ENCODE measurements at places on chromosomes 6 and 20.

GRCh38 chr6:73942592-73943186 lies 246.7 kb downstream of the CD109 start:
- DNase-seq = no peak

DNA sequence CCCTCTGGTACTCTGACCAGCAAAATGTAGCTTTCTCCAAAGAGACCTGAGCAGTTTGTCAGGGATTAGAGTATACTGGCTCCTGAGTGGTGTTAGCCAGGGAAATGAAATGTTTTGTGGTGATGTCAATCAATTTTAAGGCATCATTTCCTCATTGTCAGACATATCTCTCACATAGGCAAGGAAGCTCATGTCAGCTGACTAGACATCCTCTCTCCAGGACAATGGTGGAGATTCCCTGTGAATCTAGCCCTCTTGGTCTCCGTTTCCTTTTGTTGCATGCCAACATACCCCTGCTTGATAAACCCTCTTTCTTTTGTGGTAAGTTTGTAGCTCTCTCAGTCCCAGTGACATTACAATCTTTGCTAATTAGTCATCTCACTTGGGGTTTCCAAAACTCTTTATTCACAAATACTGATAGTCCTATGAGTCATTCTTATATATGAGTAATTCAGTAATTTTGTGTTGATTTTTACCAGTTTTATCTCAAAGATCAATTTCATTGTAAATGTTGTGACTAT lies 135.6 kb upstream of the PTPRK start:
- DNase-seq = peak; percentile 84

DNA sequence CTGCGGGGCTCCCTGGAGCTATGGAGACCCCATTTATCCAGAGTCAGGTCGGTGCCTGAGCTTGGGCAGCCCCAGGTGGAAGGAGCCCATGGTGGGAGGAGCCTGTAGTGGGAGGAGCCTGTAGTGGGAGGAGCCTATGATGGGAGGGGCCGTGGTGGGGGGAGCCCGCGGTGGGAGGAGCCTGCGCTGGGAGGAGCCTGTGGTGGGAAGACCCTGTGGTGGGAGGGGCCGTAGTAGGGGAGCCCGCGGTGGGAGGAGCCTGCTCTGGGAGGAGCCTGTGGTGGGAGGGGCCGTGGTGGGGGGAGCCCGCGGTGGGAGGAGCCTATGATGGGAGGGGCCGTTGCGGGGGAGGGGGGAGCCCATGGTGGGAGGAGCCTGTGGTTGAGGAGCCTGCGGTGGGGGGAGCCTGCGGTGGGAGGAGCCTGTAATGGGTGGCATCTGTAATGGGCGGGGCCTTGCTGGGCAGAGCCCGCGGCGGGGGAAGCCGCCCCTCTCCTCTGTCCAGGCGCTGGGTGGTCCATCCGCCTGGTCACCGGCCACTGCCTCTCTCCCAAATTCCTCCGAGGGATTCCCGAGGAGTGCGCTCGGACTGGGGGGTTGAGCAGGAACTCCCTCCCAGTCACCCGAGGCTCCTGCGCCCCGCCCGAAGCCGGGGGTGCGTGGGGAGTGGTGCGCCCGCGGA lies 567 bp upstream of the FNDC11 start:
- DNase-seq = peak; percentile 95

DNA sequence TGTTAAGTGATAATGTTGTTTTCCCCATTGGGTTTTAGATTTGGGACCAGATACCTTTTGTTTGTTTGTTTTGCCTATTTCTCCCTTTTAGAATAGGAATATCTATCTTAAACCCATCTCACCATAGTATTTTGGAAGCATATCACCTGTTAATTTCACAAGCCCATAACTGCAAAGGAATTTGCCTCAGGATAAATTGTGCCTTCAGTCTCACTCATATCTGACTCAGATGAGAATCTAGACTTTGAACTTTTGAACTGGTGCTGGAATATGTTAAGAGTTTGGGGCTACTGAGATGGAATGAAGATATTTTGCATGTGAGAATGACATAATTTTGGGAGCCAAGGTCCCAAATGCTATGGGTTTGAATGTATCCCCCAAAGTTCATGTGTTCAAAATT lies 607.4 kb downstream of the HACE1 start:
- no peak for DNase-seq

DNA sequence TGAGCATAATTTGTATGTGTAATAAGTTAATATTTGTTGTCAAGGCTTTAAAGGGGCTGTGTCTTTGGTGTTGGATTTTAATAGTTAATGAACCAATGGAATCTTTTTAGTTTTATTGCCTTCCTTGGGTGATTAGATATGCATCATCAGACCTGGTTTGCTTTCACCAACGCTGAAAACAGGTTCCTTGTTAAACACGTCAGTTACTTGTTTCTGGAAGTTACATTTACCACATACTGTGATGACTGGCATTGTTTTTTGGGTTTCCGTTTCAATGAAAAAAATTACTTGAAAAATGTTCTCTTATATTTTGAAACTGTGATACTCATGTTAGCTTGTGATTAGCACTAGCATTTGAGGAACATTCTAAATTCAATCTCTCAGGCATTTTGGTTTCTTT lies 58.6 kb upstream of the RNF144B start:
- DNase-seq = peak; percentile 34
